ENCODE measurements at places on chromosomes 1 and 21.

- DNase-seq = no peak
Observed at GRCh38 chr1:106526650-106527049, 529.8 kb upstream of the PRMT6 start.

GRCh38 chr1:234564035-234565029 lies 45.6 kb downstream of the IRF2BP2 start:
- no peak for DNase-seq

DNA sequence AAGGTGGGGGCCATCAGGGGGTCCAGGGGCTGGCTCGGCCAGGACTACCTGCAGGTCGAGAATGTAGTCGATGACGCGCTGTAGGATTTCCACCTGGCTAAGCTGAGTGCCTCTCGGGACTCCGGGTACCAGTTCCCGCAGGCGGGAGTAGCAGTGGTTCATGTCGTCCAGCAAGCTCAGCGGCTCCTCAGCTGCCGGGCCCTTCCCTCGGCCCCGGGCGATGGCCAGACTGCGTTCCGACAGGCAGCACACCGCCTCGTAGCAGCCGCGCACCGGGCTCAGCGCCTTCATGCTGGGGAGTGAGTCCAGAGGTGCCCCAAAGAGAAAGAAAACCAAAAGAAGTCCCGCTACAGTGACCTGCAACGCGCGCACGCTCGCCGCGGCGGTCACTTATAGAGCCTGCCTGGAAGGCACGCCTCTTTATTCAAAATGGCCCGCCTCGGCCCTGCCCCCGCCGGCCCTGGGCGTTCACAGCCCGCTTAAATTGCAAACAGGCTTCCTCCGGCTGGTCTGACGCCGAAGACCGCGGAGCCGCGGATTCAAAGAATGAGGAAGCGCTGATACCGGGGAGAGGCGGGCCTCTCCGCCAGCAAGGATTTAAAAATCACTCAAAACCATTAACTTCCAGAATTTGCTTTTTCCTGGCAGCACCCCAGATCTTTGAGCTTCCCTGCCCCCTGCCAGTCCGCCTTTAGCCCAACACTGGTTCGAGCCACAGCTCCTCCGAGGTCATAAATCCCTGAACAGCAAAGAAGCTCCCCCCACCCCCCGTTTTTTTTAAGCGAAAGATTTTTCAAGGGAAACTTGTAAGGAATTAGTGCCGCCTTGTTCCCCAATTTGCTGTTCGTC lies at the start of gene ID3:
TSS of gene ID3 (minus strand) at position 366 of the 849 bp plus-strand sequence. CDS start at position 291, 75 bp downstream.
- DNase-seq = peak; percentile 97

DNA sequence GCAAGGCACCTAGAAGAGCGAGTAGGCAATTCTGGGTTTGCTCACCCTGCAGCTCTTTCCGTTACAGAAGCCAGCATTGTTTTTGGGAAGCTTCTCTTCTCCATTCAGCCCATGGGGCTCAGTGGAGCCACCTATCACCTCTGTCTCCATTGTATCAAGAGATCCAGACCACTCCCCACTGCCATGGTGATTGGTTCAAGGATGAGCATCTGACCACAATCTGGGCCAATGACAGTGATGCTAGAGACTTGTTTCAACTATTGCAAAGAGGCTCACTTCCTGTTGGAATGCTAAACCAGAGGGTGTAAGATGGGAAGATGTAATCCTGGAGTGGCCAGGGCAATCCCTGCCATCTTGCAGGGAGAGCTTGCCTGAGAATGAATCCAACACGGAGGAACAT lies 6.6 kb downstream of the SPATA21 start:
- DNase-seq = no peak

- DNase-seq = no peak
Observed at GRCh38 chr1:176773038-176773437, 310.1 kb downstream of the PAPPA2 start.

- DNase-seq = no peak
Observed at GRCh38 chr1:76492752-76493430, 374.4 kb upstream of the ST6GALNAC5 start.

DNA sequence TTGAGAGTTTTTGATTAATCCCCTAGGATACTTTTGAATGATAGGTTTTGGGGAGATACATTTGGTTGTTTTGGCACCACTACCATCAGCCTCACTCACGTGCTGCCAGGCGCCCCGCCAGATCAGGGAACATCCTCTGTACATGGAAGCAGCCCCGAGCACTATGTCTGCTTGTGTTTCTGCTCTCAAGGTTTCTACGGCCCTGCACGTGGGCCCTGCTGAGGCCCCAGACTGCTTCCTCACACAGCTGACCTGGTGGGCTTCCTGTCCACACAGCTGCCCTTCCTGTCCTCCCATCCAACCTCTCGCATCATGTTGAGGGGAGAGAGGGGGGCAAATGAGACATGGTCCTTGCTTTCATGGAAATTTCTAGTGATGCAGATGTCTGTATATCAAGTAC lies 20.0 kb downstream of the ADARB1 start:
- DNase-seq = no peak

- no peak for DNase-seq
Observed at GRCh38 chr1:42008264-42008663, 89.5 kb upstream of the HIVEP3 start.

Data from NCI-H2107 (cell line).